Activated naive CD4-positive, alpha-beta T cell (primary cell): ENCODE measurements at places on chromosomes 13 and 19.

GRCh38 chr13:51412431-51412830 is 40.4 kb downstream of the INTS6 start:
- no peak for DNase-seq

- DNase-seq = no peak
Measured at GRCh38 chr13:72255908-72256307, 388.9 kb upstream of the DACH1 start.

DNA sequence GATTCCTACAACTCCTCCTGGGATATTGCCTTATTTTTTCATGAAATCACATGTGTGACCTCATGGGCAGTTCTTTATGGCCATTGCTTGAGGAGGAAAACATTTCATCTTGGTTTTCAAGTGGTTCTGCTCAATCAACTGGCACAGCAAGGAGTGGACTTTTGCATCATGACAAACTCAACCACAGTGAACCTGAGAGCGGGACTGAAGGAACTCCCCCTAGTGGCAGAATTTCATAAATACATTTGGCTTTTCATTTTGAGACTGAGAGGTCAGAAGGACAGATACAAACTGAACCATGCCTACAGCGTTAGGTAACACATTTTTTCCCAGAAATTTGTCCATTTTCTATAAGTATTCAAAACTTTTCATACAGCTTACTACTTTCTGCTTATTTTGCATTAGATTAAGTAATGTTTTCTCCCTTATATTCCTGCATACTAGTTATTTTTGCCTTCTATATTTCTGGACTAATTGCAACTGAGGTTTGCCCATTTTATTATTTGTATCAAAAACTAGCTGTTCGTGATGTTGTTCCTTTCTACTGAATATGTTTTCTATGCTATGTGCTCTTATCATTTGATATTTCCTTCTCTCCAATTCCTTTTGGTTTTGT is 13.4 kb upstream of the SIGLEC12 start:
- peak; percentile 2 for DNase-seq

GRCh38 chr19:55339889-55340783 is 460 bp downstream of the KMT5C start:
- no peak for DNase-seq

DNA sequence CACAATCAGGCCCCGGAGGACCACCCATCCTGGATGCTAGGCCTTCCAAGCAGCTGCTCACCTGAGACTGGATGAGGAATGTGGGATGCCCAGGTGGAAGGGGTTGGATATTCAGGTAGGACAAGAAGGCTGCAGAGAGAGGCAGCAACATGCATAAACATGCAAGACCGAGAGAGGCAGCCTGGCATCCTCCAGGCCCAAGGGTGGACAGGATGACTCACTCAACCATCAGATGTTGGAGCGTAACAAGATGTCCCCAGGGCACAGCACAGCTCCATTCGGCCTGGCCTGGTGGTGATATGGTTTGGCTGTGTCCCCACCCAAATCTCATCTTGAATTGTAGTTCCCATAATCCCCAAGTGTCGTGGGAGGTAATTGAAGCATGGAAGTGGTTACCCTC is 10.0 kb upstream of the CABP5 start:
- DNase-seq = no peak

- DNase-seq = no peak
Measured at GRCh38 chr13:48731001-48731658, 77.4 kb downstream of the CYSLTR2 start.

GRCh38 chr13:75763512-75763911 is 127.4 kb downstream of the LMO7 start:
- no peak for DNase-seq

GRCh38 chr19:36041831-36042230 is 9.2 kb upstream of the CLIP3 start:
- DNase-seq = no peak

DNA sequence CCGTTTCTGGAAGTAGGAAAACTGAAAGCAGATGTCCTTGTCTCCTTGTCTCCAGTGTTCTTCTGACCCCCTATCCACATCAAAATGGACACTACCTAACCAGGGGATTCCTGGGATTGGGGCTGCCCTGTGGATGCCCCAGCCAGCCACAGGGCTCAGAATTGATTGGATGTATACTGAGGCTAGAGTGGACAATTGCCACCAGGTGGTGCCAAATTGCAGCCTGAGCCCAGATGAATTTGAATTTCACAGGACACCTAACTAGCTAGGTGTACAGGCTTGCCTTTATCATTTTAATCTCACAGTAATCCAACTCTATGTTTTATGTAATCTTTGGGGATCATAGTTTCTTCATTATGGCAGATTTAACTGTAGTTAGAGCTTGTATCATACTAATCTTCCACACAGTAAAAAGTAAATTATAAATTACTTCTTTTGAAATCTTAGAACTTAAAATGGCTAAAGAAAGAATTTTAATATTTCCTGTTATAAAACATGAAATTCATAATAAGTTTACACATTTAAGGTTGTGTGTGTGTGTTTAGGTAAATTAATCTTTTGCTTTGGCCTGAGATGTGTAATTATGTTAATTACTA is 58.0 kb downstream of the PIBF1 start:
- DNase-seq = peak; percentile 2

DNA sequence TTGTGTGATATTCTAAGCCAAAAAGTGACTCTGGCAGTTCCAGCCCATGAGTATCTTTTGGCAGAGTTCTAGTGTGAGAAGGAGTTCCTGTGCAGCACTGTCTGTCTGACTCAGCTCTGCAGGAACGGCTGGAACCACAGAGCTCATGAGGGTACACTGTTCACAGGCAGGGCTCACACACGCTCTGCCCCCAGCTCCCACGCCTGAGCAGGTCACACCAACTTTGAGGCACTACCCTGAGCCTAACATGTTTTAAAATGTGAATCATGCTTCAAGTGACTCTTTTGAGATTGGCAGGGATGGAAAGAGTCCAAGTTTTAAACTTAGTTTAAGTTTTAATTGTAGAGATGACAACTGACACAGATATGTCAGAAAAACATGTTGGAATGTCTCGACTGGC is 1203.3 kb downstream of the UQCRFS1 start:
- DNase-seq = no peak

GRCh38 chr13:26996965-26997752 is 174.5 kb downstream of the USP12 start:
- no peak for DNase-seq

- DNase-seq = no peak
Measured at GRCh38 chr13:34214686-34215085, 396.7 kb downstream of the RFC3 start.

DNA sequence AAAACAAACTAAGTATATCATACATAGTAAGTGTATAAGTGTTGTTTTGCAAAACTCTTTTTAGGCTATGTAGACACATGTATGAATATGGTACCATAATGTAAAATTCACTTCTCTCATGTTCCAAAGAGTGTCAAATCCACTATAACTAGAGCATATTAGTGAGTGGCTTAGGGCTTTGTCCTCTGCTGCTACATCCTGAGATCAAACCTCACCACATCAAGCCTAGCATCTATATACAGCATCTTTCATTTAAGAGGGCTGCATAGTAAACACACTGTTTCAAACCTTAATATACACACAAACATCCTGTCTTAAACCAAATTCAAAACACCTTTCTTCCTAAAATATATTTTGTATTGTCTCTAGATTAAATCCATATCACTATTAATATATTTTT is 38.7 kb downstream of the ELF1 start:
- no peak for DNase-seq

DNA sequence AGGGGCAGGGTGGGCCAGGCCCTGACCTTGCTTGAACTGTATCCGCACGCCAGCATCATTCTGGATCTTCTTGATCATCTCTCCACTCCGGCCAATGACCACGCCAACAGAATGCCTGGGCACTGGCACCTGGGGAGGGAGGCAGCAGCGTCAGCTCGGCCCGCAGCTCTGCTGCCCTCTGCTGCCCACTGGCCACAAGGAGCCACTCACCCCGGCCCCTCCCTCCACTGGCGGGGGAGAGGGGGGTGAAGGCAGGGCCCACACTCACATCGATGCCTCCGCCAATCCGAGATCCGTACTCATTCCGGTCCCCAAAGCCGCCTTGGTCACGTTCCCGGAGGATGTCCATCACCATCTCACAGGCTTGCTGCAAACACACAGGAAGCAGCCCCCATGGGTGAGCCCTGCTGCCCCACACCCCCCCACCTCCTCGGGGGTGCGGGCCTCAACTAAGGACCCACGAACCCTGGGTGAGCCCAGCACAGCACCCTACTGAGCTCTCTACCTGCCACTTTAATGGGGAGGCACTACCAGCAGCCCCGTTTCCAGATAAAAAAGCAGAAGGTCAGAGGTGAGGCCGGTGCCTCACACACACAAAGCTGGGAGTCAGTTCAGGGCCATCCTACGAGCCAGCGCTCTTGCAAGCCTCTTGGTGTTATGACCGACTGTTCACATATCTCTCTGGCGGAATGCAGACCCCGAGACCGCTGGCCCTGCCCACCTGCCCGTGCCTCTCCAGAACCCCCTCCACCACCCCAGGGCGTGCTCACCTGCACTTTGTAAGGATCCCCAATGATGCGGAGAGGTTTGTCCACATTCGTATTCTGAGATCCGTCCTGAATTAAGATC is 6.7 kb downstream of the KHSRP start:
- no peak for DNase-seq

DNA sequence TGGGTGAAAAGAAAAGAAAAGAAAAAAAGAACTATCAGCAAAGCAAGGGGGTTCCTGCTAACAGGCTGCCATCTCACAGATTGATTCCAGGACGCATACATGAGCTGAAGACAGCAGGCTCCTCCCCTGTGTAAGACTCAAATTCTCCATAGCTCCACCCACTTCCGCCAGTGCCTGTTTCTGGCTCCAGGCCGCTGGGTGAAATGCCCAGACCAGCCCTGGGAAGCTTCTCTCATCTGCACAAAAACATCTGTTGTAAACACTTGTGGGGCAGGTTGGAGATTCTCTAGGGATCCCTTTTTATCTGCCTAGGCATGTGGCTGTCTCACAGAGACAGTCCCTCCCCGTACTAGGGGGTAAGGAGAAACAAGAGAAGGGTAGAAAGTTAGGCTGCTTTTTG is 1054.4 kb upstream of the SPRY2 start:
- no peak for DNase-seq

- peak; percentile 44 for DNase-seq
Measured at GRCh38 chr19:46718157-46718933, 1.4 kb upstream of the PRKD2 start.

DNA sequence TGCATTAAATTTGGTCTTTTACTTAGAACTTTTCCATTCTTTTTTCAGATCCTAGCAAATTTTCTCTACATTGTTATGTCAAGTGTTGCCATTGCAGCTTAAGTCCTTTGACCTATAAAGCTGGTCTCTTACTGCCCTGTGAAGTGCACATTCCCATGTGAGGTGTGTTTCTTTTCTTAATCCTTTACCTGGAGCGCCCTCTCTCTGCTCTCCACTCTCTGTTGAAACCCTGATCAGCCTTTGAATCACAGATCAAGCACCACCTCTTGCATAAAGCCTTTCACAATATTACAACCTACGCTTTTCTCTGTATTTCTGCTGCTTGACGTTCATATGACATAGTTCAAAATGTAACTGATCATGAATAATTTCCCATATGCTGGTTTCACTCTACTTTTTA is 84.8 kb downstream of the PCDH17 start:
- DNase-seq = no peak

DNA sequence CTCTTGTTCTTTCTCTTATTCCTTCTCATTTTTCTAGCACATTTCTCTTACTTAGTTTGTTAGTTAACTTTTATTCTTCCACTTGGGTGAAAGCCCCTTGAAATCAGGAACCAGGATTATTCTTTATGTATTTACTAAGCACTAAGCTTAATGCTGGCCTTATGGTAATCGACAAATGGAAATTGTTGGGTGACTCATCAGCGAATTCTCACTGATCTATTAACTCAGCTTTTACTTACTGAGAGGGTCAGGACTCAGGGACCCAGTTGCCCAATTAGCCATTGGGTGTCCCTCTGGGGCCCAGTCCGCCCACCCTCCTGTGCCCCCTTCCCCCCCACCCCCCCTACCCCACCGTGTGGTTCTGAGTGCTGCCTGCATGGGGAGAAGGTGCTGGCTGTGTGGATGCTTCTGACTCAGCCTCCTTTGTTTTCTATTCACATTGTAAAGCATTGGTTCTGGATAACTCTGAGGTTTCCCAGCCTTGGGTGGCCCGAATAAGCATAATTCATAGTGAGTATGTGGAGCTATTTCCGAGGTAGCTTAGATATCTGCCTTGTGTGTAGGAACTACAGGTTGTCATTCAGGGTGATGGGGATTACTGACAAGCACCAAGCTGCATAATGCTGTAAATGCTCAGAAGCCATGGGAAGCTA is 240.9 kb downstream of the FGF9 start:
- DNase-seq = no peak

GRCh38 chr19:51822325-51822724 is 27.4 kb downstream of the FPR3 start:
- no peak for DNase-seq

DNA sequence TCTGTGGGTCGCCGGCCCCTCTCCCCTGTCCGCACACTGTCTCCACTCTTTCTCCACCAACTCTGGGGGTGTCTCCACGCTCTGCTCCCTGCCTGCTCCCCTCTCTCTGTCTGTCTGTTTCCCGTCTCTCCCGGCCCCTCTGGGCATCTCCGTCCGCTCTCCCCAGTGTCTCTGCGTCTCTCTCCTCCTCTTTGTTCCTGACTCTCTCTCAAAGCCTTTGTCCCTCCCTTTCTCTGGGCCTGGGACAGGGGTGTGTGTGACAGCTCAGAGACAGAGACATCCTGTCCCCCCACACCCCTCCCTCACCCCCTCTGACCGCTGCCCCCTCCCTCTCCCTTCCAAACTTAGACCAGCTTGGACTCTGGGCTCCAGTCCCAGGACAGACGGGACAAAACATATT is 668 bp upstream of the SBK3 start:
- DNase-seq = no peak

DNA sequence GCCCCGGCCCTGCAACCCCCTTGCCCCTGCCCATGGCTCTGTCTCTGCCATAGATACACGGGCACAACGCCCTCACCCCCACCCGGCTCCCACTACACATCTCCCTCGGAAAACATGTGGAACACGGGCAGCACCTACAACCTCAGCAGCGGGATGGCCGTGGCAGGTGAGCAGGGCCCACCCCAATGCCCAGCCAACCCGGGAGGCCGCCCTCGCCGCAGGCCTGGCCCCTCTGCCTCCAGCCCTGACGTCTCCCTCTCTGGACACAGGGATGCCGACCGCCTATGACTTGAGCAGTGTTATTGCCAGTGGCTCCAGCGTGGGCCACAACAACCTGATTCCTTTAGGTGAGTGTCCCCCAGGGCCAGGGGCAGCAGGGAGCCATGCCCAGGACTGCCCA is 7.7 kb downstream of the YIPF2 start:
- DNase-seq = no peak

GRCh38 chr13:83881917-83882605 is at the start of gene SLITRK1:
SLITRK1 (minus strand) TSS chr13:83882474; CDS start chr13:83881507, 967 bp downstream.
- DNase-seq = no peak

DNA sequence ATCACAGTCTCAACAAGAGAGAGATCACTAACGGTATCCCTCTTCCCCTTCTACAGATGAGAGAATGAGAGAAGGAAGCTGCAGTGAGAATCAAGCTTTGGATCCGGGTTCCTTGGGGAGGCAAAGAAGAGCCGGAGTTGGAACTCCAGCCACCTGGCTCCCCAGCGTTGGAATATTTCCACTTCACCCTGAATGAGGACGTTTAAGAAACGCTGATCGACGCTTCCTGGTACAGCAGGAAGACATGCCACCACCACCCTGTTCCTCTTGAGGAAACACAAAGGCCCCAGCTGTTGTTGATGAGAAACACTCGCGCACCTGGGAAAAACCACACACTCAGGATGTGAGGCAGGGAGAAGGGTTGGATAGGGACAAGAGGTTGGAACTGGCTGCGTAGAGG is 11.3 kb upstream of the CACNG8 start:
- DNase-seq = no peak
